Activated CD8-positive, alpha-beta memory T cell treated with anti-CD3 and anti-CD28 coated beads, Interleukin-2, amount 10 ng/mL, durations not matched to agents 7 days and 5 days (primary cell): ENCODE measurements at places on chromosomes 12 and 14. TPM values are rescaled to one million over a fixed set of nuclear protein-coding genes. Genes with fewer than 3 reads are reported as not detected.

Gene GALNT6
- 47.9 TPM for total RNA-seq

Gene NIN
- 71.3 TPM for total RNA-seq

Gene FGF6
- total RNA-seq: not detected

Gene GTF2H3
- 46.1 TPM for total RNA-seq
